SK-N-MC (cell line): ENCODE measurements at places on chromosomes 5 and 9.

DNA sequence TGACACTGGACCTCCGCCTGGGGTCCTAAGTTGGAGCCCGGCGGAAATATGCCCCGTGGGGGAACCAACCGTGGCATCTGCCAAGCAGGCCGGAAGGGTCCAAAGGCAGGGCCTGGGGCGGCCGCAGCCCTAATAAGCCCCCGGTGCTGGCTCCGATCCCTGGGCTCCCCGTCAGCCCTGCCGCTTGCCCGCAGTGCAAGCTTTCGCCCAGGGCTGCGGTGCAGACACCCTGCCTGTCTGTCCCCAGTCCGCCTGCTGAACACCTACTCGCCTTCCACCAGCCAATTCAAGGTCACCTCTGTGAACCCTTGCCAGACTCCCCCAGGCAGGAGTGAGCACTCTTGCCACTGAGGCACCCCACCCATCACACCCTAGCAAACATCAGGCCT lies 502 bp upstream of the PTGR1 start:
- DNase-seq: no peak

DNA sequence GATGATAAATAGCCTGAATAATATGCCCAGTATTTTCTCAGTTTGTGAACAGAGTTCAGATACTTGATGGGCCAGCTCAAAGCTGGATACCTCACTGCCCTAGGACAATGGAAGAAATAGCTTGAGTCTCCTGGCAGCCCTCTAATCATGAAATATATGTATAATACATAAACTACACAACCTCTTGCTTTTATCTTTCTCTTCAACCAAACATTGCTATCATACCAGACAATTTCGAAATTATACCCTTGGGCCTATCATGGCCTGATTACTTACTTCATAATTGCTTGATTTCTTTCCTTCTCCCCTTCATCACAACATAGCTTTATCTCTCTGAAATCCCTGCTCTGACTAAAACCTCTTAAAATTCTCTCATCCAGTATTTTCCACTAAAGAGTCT lies 1144.9 kb upstream of the C9orf72 start:
- DNase-seq: peak; percentile 34

DNA sequence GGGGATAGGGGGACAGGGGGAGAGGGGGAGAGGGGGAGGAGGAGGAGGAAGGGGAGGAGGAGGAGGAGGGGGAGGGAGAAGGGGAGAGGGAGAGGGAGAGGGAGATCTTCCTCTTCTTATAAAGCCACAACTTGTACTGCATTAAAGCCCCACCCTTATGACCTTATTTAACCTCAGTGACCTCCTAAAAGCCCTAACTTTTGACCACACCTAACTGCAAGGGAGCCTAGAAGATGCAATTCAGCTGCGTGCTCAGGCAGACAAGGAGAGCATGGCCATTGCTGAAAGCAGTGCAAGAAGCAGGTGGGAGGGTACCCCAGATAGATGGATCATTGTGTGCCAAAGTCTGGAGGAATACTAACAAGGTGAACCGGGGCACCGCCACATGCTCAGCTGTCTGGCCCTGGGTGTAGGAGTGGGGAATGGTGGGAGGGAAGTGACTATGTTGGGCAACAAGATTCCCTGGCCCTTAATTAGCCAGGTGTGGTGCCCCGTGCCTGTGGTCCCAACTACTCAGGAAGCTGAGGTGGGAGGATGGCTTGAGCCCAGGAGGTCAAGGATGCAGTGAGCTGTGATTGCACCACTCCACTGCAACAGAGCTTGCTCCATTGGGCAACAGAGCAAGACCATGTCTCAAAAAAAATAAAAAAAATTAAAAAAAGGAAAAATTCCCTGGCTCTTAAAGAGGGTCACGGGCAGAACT lies 125.4 kb upstream of the BOD1 start:
- DNase-seq: no peak

GRCh38 chr5:10157085-10157669 lies 92.5 kb downstream of the ATPSCKMT start:
- no peak for DNase-seq

DNA sequence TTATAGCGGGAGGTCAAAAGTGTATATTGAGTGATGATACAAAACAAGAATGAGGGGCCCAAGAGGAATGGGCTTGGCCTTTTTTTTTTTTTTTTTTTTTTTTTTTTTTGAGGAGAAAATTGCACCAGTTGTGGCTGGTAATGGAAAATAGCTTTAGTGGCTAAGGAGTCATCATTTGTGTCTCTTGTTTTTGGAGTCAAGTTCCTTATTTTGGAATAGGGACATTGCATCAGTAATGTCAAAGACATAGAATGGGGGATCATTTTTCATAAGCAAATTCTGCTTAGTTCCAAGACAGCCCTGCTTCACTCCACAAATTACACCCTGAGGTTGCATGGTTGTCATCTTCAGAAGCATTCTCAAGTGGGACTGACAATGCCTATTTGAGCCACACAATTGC lies 137.4 kb downstream of the STK32A start:
- no peak for DNase-seq

DNA sequence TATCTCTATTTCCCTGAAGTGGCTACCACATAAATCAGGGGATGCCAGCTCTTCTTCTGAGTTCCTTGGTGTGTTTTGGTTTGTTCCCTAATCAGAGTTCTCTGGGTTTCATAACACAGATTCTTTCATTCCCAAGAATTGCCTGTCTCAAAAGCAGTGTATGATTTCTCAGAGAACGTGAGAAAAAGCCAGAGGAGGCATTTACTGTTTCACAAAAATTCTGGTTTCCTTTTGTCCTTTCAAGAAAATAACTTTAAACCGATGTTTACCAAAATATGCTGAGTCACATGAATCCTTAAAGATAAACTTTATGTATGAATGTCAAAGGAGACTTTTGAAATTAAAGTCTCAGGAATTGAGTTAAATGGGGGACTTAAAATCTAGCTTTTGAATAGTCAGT lies 314.3 kb downstream of the EBF1 start:
- DNase-seq: no peak

DNA sequence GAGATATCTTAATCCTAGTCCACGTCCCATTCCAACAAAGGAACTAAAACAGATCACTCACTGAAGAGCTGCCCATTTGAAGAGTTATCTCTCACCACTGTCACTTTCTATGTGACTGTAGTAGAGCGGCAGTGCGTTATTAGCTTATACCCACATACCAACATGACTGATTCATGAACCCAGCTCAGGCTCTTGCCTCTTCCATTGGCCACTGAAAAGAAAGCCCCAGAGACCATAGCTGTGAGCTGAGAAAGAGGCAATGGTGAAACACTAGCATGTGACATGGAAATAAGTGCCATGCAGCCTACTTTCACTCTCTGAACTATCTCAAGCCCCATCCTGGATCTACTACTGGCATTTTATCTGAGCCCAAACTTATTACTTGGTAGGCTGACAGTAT lies 151.7 kb upstream of the MOCS2 start:
- DNase-seq: no peak

DNA sequence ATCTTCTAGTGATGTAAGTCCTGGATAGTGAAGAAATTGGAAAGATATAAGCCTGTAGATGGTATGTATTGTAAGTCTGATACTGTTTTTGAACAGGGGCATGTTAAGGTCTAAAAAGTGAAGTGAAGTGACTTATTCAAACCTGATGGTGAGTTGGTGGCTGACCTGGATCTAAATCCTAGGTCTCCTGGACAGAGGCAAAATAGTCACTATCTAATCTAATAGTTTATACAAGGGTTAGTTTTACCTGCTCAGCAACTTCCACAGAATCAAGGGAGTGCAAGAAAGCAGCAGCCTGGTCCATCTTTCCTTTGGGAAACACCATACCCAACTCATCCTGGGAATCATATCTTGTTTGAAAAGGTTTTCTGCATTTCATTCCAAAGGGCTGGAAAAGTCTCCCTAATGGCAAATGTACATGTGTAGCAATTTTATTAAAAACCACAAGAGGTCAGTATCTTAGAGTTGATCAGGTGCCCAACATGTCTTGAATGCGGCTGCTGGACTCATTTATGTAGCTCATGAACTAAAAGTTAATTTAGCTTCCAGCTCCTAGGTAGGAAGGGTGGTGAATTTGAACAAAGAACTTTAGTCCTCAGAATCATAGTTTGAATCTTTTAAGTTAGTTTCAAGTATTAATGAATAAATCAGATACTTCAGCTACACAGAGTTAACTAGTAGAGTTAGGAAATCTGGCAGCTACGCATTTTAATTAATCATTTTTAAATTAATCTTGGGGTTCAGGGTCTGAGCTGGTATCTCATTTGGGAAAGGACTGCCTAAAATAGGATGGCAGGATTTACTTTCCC lies 26.0 kb downstream of the SKP2 start:
- DNase-seq: no peak

GRCh38 chr9:96398582-96399324 lies 15.2 kb upstream of the SLC35D2 start:
- DNase-seq: no peak

DNA sequence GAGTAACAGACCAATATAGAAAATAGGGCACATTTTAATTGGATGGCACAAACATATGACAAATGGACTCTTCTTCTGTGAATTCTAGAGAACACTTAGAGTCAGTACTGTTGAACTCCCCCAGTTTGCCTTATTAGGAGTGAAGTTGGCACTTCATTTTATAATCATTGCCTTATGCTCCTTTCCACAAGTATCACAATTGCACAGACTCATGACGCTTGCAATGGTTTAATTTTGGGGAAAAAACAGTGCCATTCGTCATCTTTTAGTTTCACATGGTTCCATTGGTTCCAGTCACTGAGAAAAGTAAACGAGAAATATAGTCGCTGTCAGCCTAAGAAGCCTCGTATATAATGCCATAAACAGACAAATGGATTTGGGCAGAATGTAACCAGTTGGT lies 71.2 kb downstream of the LURAP1L start:
- DNase-seq: no peak

- no peak for DNase-seq
Measured at GRCh38 chr5:35066260-35066795, 18.6 kb upstream of the AGXT2 start.

GRCh38 chr5:110854200-110854599 lies 115.4 kb downstream of the SLC25A46 start:
- DNase-seq: no peak

DNA sequence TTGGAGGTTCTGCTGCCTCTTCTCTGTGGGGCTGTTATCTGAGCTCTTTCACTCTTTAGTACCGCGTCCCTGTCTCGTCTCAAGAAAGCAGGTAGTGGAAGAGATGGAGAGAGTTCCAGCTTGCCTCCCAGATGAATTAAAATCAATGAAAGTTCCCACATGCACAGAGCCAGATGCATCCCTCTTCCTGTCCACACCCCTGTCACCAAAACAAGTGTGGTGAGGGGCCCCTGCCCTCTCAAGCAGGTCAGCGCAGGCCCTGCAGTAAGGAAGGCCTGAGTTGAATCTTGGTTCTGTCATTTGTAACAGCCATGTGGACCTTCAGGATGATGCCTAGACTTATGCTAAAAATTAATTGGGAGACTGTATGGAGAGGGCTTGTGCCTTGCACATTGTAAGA lies 26.9 kb downstream of the GALNT10 start:
- no peak for DNase-seq

DNA sequence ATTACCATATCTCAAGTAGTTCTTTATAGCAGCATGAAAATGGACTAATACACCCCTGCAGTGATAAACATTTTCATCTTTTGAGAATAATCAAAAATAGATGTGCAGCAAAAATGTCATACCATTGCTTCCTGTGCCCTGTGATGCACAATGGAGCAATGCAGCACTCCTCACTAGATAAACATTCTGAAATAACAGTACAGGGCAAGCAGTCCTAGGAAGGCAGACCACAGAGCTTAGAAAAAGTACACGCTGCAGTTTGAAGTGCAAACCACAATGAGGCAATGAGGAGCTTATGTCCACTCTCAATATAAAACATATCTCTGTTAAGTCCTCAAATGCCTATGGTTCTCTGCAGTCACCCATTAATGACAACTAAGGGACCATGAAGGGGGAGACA lies 367.6 kb downstream of the PDE4D start:
- peak; percentile 20 for DNase-seq

GRCh38 chr9:78292026-78292425 lies 4.9 kb upstream of the PSAT1 start:
- no peak for DNase-seq

- DNase-seq: no peak
Measured at GRCh38 chr5:122727112-122727541, 47.8 kb upstream of the SNX2 start.

DNA sequence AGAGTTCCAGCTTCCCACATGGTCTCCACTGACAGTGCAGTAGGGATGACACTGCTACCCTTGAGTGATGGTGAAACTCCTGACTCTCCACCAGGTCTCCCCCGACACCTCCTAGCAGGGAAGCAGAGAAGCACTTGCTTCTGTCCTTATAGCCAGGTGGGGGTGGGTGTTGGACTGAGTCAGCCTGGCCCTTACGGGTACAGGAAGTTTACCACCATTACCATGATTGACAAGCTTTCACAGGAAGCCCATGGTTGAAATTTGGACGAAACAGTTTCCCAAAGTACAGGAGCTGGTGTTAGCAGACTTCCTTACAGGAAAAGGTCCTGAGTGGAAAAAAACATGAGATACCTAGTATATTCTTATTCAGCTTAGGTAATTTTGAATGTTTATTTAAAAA lies 3.1 kb upstream of the FBXL7 start:
- DNase-seq: no peak

DNA sequence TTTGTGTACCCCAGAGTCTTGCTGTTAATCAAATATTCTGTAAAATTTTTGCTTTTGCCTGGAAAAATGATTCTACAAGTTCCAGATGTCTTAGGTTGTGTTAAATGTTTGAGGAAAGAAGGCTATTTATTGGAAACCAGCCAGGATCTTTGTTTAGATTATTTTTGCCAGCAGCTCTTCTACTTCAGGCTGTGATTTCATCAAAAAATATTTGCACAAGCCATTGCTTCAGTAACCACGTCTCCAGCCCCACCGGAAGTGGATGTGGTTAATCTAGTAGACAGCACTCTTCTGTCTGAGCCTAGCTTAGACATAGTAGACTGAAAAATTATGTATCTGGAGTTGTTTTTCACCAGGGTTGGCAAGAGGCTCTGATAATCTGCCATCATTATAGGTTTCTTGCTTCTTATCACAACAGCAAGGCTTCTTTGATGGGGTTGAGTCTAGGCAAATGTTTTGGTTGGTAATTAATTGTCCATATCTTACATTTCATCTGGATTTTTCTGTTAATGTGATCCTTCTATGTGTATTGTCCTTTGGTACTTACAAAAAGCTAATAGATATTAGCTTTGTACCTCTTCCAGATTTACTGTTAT lies 17.1 kb downstream of the KCTD16 start:
- peak; percentile 90 for DNase-seq

DNA sequence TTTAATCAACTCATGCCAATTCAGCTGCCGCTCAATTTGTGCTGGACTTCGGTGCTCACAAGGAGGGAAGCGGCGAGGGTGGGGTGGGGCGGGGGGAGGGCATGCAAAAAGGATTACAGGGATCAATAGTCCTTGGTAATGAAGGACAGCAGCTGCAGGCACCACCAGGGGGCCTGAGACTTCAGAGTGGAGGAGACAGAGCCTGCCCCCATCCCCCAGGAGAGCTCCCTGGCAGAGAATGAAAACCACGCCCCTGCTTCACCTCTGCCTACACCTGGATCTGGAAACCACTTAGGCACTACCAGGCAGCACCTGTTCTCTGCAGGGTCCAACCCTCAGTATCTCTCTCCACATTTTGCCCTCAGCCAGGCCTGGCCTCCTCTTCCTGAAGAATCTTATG lies 155.6 kb downstream of the TRIM32 start:
- DNase-seq: no peak
